Erythroblast (primary cell): ENCODE measurements at places on chromosomes 4 and X.

DNA sequence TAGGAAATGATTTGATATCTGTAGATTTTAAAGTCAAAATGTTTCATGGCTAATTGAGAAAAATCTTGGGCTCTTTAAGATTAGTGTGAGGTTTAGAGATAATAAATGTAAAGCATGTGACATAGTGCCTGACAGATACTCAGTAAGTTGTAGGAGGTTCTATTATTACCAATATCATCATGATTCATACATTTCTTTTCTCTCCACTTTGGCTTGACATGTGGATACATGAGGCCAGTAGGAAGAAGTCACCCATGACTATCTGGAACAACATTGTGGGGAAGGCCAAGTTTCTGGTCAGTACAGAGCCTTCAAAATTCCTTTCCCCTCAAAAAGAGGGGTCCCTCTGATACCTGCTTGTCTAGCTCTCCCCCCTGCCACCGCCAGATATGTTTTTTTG, 91.2 kb upstream of the SORBS2 start:
- DNase-seq: no peak

DNA sequence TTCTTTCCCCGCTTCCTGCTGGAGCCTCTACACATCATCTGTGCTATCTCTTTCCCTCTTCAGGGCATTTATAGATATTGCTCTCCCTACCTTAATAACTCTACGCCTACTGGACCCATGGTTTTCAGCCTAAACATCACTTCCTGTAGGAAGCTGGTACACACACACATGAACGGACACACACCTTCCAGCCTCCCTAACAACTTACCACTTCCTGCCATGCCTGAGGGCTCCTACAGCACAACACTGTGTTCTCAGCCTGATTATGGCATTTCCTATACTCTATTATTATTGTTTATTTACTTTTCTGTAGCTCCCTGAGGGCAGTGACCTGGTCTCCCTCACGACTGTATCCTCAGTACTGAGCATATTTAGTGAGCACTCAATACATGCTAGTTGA, 163.6 kb upstream of the MAP3K15 start:
- no peak for DNase-seq

GRCh38 chr4:169976951-169977350, 49.2 kb downstream of the MFAP3L start:
- DNase-seq: no peak

DNA sequence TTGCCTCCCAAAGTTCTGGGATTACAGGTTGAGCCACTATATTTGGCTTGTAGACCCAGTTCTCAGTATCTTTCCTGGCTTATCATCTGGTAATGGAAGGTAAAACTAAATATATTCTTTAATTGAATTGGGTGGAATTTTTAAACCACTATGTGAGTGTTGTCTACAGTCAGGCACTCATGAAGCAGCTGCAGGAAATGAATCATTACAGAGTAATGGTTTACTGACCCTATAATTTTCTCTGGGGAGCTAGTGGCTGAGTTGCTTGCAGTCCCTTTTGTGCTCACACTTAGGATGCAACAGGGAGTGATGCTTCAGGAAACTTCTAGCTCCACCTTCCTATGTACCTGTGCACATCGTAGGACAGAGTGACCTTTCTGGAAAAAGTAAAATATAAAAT, 4.1 kb upstream of the UGT2B7 start:
- DNase-seq: no peak

DNA sequence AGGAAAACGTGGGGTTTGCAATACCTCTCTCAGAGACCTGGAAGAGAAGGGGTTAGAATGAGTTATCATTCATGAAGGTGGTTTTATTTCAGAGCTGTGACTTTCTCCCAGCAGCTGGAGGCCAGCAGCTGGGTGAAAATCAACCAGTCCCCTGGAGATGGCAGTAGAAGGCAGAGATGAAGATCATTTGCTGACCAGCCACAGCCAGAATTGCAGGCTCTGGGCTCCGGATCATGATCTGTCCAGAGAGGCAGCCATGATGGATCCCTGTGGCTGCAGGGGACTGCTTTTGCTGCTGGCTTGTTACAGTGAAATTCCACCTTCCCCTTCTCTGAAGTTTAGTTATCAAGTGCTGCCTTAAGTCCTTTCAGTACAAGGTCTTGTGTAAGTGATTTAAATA, 46.9 kb upstream of the TAB3 start:
- peak; percentile 5 for DNase-seq

DNA sequence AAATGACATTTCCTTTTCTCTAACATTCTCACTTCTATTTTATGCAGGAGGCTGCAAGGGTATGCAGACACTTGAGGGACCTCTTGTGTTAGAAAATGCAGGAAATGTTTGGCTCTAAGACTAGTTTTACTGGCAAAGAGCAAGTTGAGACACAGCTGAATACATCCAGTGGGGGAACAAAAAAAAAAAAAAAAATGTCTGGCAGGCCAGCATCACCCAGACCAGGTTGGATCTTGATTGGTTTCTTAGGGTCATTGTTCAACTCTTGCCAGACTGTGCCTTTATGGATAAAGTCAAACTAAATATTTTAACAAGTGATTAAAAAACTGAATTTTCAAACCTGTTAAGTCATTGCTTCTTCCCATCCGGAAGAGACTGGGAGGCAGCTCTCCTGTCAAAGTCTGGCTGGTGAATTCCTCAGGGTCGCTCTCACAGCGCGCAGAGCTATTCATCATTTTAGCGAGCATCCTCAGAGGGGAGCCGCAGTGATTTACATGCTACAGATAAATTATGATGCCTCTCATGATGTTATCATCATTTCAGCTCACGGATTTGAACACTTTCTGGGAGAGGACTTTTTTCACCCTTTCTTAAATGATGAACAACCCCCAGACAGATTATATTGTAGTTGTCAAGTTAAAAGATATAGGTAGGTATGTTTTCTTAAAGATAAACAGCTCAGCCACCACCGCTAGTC, 23.6 kb upstream of the PACRGL start:
- no peak for DNase-seq

GRCh38 chrX:39857780-39858179, 240.0 kb downstream of the BCOR start:
- no peak for DNase-seq

- no peak for DNase-seq
Measured at GRCh38 chrX:27976284-27976683, 5.0 kb downstream of the DCAF8L1 start.

- no peak for DNase-seq
Measured at GRCh38 chrX:65976161-65976560, 63.7 kb downstream of the VSIG4 start.

DNA sequence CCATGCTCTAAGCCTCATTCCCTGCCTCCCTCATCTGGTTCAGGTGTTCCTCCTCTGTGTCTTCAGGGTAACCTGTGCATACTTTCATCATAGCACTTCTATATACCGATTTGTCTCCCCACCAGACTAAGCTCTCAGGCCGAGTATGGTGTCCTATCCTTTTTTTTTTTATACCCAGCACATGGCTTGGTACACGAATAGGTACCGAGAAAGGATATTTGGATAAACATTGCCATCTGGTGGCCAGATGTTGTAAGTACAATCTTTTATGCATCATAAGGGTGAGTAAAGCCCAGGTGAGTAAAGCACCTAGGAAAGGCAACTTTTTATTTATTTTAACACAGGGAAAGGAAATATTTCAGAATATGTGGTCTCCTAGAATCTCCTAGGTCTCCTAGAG, 68.4 kb downstream of the MID2 start:
- peak; percentile 67 for DNase-seq

DNA sequence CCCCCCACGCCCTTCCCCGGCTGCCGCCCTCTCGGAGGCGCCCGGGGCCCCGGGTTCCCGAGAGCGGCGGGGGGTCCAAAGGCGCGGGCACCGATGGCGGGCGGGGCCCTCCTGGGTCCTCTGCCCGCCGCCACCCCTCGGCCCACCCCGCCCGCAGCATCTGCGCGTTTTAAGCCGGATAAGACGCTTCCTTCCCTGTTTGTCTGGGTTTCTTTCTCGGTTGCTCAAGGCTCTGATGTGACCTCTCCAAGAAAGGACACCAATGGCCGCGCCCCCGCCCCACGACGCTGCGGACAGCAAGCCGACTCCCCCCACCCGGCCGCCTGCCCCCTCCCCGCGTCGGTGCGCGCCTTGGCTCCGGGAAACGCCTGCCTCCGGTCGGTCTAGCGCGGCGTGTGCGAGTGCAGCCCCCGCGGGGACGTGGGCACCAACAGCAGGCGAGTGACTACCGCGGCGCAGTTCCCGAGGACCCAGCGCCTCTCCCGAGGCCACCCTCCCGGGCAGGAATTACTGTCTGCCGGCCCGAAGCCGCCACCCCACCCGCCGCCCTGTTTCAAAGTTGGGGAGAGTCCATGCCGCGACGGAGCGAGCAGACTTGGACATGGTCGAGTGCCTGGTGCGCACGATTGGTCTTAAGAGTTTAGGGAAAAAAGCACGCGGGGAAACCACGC, 21.1 kb upstream of the HMX1 start:
- DNase-seq: no peak

DNA sequence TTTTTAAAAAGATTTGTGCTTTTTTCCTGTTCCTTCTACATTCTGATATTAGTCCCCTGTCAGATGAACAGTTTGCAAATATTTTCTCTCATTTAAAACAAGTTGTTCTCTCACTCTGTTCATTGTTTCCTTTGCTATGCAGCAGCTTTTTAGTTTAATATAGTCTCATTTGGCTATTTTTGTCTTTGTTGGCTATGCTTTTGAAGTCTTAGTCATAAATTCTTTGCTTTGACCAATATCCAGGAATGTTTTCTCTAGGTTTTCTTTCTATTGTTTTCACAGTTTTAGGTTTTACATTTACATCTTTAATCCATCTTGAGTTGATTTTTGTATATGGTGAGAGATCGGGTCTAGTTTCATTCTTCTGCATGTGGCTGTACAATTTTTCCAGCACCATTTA, 136.8 kb downstream of the TET2 start:
- DNase-seq: no peak

DNA sequence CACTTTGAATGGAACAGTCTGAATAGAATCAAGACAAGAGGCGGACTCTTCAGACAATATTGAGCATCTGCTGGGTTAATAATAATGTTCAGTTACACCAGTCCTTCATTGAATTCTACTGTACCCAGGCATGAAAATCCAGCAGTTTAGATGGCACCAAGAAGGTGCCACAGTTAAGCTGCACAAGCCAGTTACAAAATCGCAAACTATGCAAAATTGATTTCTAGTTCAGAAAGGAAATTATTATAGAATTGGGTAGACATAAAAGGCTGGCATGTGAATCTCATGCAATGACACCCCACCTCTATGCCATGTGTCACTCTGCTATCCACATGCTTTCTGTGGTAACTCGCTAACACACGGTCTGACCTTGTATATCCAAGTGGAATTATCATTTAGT, 105.8 kb upstream of the VCX3A start:
- DNase-seq: no peak

GRCh38 chr4:74339501-74339900, 25.4 kb upstream of the EREG start:
- DNase-seq: no peak

- DNase-seq: no peak
Measured at GRCh38 chrX:9318213-9318612, 146.6 kb upstream of the TBL1X start.

GRCh38 chr4:36278789-36279188, 2.6 kb upstream of the DTHD1 start:
- DNase-seq: no peak
